Occipital lobe (tissue), 3 donors: ENCODE measurements at places on chromosomes 3 and 15. TPM values are rescaled to one million over a fixed set of nuclear protein-coding genes. Genes with fewer than 3 reads are reported as not detected.

Gene GRIP2
- total RNA-seq, result 9.7 TPM

Gene CLDN18
- not detected for total RNA-seq

Gene GOLGA6A
- not detected for total RNA-seq

- DNase-seq, result no peak
Observed at GRCh38 chr3:33047842-33048834, 48.8 kb downstream of the GLB1 start.

Gene WNT7A
- 9.0 TPM for total RNA-seq

DNA sequence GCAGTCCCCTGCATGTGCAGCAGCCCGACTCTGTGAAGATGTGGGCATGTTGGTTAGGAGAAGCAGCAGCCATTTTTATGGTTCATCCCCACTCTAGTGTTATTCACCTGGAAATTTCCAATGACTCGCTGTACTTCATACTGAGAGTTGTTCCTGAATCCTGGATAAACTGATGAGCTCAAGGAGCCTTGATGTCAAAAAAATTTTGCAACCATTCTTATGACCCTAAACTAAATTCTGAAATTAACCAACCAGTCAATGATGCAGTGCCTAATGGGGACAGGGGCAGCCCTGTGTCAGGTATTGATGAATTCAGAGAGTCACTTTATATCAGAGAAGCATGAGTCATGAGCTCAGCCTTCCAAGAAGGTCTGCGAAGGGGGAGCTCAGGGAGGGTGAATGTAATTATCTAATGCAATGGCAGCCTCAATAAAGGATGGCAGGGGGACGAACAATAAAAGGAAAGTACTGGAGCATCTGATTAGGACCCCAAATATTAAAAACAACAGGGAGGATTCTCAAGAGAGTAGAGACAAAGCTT lies 108.4 kb upstream of the VEPH1 start:
- DNase-seq, result no peak

DNA sequence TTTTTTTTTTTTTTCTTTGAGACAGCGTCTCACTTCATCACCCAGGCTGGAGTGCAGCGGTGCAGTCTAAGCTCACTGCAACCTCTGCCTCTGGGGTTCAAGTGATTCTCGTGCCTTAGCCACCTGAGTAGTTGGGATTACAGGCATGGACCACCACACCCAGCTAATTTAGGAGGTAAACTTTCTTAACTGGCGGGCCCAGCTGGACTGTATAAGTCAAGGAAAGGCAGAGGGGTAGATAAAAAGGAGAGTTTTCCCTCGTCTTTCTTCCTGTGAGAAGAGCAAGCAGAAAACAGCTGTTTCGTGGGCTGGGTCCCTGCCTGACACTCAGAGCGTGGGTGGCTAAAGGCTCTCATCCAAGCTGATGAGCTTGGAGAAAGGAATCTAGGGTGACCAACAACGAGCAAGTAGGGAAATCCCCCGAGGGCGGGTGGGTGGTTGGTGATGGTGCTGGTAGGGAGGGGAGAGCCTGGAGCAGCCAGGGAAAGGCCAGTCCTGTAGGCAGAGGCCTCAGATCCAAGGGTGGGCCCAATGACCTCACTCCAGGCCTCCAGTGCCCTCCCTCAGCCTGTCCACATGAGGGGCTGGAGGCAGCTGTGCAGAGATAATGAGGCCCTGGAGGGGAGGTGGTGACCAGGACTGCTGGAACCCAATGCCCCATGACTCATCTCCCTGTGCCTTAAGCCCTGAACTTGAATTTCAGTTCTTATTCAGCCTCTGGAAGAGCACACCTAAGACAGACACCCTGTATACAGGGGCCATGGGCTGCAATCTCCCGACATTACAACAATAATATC lies 43.1 kb upstream of the LIMD1 start:
- peak; percentile 77 for DNase-seq

DNA sequence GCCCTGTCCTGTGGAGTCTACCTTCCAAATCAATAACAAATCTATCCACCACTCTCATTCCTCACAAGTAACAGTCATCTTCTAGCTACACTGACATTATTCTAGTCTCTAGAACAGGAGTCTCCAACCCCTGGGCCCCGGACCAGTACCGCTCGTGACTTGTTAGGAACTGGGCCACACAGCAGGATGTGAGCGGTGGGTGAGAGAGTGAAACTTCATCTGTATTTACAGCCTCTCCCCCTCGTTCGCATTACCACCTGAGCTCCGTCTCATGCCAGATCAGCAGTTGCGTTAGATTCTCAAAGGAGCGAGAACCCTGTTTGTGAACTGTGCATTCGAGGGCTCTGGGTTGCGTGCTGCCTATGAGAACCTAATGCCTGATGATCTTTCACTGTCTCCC lies 31.9 kb downstream of the ROBO2 start:
- DNase-seq, result no peak

DNA sequence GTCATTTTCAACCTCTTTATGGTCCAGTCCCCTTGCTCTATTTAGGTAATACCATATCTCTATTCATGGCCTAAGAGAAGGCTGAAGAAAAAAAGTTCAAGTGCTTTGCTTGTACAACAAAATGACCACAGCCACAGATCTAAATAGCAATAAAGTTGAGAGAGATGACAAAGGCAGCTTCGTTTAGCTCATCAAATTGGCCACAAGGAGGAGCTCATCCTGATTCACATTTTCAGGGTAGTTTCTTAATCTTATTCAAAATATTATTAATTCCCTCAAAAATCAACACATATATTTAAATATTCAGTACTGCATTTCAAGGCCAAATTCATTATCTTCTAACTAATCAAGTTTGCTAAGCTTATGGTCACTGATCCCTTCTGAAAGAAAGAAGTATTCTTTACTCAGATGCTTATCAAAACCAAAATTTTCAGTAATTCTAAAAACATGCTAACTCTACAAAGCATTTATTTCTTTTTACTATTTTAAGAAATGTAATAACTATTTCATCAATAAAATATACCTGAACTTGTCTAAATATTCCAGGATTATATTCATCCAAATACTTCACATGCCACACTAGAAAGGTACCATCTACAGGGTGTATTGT lies 85.5 kb downstream of the DMXL2 start:
- DNase-seq, result no peak

Gene TRMT10C
- 58.5 TPM for total RNA-seq

Gene ADAMTS7
- total RNA-seq, result 5.9 TPM

Gene TM6SF1
- total RNA-seq, result 20.1 TPM

DNA sequence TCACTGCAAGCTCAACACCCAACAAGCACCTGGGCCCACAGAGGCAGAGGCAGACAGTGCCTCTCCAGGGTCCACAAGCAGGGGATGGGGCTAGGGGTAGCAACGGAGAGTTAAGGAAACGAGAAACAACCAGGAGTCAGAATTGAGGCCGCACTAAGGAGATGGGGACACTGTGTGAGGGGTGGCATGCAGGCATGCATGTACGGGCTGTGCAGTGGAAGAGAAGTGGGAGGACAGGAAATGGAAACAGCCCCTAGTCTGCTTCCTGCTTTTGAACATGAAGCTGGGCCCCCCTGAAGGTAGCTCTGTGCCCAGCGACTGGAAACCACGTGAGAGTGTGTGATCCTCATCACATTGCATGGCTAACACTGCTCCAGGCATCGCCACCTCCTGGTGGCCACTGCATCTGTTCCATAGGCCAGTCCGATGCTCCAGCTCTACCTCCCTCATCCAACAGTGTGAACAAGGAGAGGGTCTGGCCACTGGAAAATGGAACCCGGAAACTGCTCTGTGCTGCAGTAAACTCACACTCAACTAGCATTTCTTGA lies 44.0 kb downstream of the XXYLT1 start:
- no peak for DNase-seq

- no peak for DNase-seq
Observed at GRCh38 chr3:71488391-71488809, 95.1 kb downstream of the FOXP1 start.

Gene ENTPD3
- 1.6 TPM for total RNA-seq

Gene PLSCR2
- total RNA-seq, result not detected

DNA sequence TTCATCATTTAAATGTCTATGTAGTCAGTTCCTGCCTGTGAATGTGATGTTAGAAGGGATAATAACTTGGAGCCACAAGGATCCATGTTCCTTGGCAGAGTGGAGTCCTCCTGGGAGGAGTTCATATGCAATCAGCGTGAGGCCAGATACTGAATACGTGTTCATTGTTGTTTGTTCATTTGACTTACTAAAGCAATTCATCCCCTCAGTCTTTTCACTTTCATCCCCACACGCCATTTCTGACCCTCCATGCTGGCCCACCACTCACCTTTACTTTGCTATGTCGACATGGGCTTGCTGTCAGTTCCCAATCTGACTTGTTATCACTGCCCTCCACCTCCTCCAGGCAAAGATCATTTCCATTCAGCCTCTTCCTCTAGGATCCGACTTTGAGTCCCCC lies 91.8 kb downstream of the SSR3 start:
- DNase-seq, result no peak

GRCh38 chr15:42355291-42355690 lies 4.0 kb upstream of the CAPN3 start:
- DNase-seq, result no peak

DNA sequence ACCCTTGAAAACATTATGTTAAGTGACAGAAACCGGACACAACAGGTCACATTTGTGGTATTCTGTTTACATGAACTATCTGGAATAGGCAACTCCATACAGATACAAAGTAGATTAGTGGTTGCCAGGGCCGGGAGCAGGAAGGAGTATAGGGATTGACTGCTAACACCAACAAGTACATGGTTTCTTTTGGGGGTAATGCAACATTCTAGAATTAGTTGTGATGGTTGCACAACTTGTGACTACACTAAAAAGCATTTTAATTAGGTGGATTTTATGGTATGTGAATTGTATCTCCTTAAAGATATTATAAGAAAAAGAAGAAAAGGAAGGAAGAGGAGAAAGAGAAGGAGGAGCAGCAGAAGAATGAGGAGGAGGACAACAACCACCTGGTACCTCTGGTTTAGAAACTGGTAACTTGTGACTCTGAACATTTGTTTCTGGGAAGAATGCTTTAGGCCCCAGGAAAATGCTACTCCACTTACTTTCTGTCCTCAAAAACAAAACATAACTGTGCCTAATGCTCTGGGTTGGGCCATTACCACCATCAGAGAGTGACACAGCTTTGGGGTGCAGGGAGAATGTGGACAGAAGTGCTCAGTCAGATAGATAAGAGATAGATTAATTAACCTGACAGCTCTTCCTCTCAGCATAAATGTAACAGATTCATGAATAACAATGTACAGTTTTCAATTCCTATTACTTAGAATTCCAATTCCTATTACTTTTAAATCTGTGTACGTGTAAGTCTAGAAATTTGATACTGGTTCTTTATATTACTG lies 20.3 kb downstream of the SETMAR start:
- no peak for DNase-seq

Gene GOLGA6L7
- total RNA-seq, result not detected

DNA sequence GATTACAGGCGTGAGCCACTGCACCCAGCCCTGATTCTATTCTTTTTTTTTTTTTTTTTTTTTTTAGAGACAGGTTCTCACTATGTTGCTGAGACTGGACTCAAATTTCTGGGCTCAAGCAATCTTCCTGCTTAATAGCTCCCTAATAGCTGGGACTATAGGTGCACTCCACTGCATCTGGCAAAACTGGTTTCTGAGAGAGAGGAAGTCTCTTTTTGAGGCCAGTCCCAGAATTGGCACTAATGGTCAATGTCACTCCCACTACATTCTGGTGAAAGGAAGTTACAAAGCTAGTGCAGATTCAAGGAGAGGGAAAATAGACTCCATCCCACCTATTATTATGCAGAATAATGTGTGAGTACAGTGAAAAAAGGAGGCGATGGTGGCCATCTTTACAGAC lies 5.8 kb upstream of the TGFBR2 start:
- no peak for DNase-seq

GRCh38 chr15:53710906-53711305 lies 48.6 kb downstream of the WDR72 start:
- DNase-seq, result no peak

DNA sequence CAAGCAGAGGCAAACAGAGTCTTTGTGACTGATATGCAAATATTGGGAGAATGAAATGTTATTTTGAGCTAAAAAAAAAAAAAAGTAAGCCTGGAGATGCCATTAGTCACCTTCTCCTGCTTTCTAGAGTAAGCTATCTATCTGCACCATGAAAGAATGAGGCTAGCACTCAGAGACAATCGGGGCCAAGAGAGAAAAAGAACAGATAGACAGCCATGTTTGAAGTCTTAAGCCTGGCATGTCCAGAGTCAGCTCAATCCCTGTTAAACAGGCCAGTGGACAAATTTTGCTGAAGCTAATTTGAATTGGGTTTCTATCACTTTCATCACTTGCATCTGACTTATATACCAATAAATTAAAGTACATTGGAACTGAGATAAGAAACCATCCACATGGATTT lies 204.4 kb downstream of the SLC9A9 start:
- DNase-seq, result no peak

- no peak for DNase-seq
Observed at GRCh38 chr3:148642214-148642613, 55.5 kb upstream of the AGTR1 start.

DNA sequence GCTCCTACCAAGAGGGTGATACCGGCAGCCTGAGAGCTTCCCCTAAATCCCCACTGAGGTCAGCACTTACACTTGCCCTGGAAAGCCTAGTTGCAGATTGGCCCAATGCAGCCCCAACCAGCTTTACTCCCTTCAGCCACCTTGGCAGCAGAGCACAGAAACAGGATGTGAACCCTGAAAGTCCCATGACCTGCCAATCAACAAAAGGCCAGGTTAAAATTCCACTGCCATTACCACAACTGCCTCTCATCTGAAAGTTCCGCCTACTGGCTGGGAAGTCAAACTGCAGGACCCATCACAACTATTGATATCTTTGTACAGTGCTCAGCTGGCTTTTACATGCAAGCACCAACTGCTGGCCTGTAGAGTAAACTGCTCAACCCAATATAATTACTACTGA lies 156.2 kb downstream of the ZMAT3 start:
- DNase-seq, result no peak

Gene ZSCAN2
- 32.6 TPM for total RNA-seq

DNA sequence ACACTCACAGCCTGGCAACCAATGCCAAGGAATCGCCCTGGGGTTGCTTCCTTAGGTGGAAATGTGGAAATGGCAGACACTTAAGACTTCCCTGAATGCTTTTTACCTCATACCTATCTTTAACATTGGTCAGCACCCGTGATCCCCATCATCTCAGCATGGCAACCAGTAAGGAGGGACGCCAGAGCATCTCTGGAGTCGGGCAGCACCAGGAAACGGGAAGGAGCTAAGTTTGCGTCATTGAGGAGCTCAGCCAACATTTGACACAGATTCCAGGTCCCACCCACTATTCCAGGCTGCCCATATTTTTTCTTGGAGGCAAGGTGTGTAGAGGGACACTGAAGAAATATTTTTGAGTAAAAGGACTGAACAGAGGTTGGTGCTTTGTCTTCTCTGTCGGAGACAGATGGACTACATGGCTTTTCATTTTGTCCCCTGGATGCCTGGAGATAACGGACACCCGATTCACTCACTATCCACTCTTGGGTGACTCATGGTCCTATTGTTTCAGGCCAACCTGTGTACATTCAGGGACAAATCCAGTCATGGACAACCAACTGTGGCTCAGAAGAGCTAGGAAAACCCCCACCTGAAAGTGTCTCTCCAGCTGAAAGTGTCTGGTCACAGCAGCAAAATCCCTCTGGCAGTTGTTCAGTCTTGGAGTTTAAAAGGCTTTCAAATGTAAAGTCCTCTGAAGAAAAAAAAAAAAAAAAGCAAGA lies 70.4 kb upstream of the OXTR start:
- DNase-seq, result no peak

Gene CFAP92
- total RNA-seq, result 2.2 TPM

- DNase-seq, result no peak
Observed at GRCh38 chr3:10941972-10942371, 50.6 kb upstream of the SLC6A1 start.

Gene ADGRG7
- total RNA-seq, result not detected

Gene HYAL1
- total RNA-seq, result 0.16 TPM
